ENCODE measurements at places on chromosomes 4 and X.

- DNase-seq, result no peak
These were observed 8.5 kb upstream of the NFKB1 start for GRCh38 chr4:102492531-102493241.

- DNase-seq, result no peak
These were observed 38.7 kb downstream of the MID1IP1 start for GRCh38 chrX:38839944-38840343.

GRCh38 chrX:50697691-50698090 lies 116.3 kb downstream of the SHROOM4 start:
- DNase-seq, result no peak

GRCh38 chr4:129429581-129430320 lies 333.8 kb downstream of the C4orf33 start:
- no peak for DNase-seq

DNA sequence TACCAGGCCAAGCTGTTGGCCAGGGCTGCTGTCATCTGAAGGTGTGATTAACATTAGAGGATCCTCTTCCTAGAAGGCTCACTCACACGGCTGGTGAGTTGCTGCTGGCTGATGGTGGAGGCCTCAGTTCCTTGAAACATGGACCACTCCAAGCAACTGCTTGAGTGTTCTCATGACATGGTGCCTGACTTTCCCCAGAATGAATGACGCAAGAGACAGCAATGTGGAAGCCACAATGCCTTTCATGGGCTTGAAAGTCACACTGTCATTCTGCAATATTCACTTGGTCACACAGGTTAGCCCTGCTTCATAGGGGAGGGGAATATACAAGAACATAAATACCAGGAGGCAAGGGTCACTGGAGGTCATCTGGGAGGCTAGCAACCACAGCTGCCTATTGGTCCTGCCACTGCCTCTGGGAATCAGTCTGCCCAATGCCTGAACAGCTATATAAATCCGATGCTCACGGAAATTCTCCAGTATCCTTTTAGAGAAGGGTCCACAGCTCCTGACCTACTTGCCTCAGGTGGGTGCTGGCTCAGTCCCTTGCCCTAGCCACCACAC lies 97.1 kb upstream of the MAML3 start:
- no peak for DNase-seq

GRCh38 chrX:70509078-70509477 lies 64.4 kb downstream of the DLG3 start:
- DNase-seq, result no peak

GRCh38 chr4:3294401-3295241 lies 1.8 kb downstream of the RGS12 start:
- DNase-seq, result no peak

DNA sequence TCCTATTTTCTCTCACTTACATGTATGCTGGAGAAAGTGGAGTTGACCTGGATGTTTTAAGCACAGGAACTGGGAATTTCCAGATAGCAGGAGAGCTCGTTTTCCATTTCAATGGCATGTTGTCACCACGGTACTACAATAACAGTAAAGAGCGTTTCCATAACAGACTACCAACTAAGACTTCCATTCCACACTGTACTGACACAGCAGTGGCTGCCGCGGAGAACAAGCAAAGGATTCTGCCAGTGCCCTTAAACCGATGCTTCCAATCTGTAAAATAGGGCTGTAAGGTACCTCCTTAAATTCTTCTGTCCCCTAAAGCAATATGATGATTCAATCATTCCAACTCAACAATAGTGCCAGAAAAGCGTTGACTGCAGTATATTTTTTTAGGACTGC lies 143.9 kb downstream of the KLHL13 start:
- no peak for DNase-seq

DNA sequence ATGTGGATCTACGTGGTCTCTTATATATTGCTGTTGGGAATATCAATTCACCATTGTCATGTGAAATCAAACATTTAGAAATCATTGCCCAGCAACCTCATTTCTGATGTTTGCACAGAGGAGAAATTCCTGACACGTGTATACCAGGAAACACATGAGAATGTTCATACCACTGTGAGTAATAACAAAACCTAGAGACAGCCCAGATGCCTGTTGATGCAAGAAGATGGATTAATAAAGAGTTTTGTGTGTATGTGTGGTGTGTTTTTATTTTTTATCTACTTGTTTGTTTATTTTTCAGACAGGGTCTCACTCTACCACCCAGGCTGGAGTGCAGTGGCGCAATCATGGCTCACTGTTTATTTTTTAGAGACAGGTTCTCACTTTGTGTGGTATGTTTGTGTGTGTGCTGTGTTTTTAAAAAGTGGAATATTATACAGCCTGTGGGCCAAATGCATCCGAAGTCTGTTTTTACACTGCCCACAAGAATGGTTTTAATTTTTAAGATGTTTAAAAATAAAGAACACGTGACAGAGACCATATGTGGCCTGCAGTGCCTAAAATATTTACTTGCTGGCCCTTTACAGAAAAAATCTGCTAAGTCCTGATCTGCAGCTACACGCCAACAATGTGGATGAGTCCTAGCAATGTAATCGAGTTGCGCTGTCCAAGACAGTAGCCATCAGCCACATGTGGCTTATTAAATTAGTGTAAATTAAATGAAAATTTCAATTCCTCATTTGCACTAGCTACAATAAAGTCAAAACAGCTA lies 39.2 kb downstream of the TXLNG start:
- DNase-seq, result no peak

- no peak for DNase-seq
These were observed 120.3 kb downstream of the MAD2L1 start for GRCh38 chr4:119946359-119946758.

DNA sequence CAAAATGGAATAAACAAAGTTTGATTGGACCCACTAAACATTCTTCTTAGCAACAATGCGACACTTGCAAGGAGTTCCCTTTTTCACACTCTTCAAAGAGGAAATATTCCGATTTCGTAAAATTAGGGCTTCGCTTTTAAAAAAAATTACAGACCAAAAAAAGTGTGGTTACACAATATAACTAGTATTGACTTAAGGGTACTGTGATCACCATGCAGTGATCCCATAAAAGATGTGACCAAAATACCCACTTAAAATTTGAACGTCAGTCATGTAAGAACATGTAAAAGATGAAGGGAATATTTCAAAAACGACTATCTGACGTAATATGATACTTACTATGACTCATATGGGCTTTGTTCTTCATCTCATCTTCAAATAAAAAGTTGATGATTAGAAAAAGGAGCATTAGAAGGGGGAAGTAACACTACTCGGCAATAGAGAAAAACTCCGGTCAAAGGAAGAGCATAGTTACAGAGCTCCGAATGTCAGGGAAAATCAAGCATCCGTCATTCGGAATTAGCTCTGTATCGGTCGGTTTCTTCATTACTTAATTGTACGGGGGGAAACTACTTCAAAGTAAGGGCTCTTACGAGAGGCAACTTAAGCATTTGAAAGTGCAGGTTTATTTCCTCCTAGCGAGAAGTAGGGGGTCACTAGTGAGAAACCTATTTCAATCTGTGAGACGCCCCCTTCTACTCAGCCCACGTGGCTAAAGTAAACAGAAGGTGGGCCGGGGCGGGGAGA lies 1.3 kb upstream of the TET2 start:
- no peak for DNase-seq

GRCh38 chr4:113090954-113091353 lies 41.5 kb downstream of the ANK2 start:
- no peak for DNase-seq

GRCh38 chrX:68714856-68715255 lies 67.4 kb downstream of the STARD8 start:
- no peak for DNase-seq

- no peak for DNase-seq
These were observed 148.3 kb downstream of the STOX2 start for GRCh38 chr4:184053434-184053833.

DNA sequence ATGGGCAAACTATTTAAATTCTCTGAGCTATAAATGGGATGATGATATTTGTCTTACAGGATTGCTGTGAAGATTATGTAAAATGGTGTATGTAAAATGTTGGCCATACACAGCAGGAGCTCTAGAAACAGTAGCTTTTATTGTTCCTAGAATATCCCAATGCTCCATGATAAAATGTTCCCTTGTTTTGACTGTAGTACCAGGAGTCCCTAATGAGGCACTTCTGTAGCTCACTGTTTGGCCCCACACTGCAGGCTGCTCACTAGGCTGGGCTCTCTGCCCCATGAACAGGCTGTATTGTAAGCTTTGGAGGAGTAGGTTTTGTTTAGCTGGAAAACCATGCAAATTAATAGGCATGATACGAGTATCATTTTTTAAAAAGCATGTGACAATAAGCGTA lies 3.3 kb upstream of the FGA start:
- no peak for DNase-seq

- no peak for DNase-seq
These were observed 62.8 kb downstream of the SMIM20 start for GRCh38 chr4:25976780-25977179.

GRCh38 chr4:48064349-48064748 lies 47.8 kb downstream of the NIPAL1 start:
- DNase-seq, result no peak

- DNase-seq, result no peak
These were observed 35.8 kb downstream of the CPEB2 start for GRCh38 chr4:15037923-15038541.

GRCh38 chr4:11647433-11647832 lies 218.7 kb upstream of the HS3ST1 start:
- DNase-seq, result no peak

GRCh38 chr4:56908206-56909085 lies 746 bp downstream of the REST start:
- DNase-seq, result no peak

DNA sequence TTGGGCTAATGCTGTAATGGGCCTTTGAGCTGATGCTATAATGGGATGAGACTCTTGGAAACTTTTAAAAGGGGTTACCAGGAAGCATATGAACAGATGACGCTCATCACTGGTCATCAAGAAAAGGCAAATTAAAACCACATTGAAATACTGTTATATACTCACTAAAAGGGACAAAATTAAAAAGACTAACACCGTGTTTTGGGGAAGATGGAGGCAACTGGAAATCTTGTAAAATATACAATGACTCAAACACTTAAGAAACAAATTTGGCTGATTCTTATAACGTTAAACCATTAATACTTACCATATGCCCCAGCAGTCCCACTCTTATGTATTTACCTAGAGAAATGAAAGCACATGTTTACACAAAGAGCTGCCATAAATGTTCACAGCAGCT lies 207.2 kb upstream of the GPRIN3 start:
- no peak for DNase-seq

DNA sequence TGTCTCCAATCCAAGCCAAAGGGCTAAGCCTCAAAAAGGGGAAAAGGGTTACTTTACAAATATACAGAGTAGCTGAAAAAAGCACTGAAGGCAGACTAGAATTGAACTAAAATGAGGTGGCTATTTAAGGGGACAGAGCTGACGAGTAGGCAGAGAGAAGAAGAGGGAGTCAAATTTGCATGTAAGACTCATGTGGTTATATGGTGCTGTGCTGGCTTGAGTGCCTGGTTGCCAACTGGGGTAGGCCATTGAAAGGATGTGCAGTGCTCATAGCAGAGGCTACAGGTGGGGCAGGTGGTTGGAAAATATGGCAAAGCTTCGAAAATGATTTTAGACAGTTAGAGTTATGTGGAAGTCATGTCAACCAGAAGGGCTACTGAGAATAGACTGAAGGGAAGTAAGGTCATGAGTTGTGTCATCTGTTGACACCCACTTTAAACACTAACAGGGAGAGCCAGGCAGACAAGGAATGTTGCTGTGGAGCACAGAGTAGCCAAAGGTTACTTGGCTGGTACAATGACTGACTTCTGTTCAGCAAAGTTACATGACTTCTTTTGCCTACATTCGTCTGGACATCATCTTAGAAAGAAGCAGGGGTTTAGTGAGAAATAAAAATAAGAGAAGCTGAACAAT lies 1210.4 kb downstream of the ADGRL3 start:
- no peak for DNase-seq

GRCh38 chr4:25614807-25615206 lies 40.8 kb upstream of the SLC34A2 start:
- DNase-seq, result no peak

DNA sequence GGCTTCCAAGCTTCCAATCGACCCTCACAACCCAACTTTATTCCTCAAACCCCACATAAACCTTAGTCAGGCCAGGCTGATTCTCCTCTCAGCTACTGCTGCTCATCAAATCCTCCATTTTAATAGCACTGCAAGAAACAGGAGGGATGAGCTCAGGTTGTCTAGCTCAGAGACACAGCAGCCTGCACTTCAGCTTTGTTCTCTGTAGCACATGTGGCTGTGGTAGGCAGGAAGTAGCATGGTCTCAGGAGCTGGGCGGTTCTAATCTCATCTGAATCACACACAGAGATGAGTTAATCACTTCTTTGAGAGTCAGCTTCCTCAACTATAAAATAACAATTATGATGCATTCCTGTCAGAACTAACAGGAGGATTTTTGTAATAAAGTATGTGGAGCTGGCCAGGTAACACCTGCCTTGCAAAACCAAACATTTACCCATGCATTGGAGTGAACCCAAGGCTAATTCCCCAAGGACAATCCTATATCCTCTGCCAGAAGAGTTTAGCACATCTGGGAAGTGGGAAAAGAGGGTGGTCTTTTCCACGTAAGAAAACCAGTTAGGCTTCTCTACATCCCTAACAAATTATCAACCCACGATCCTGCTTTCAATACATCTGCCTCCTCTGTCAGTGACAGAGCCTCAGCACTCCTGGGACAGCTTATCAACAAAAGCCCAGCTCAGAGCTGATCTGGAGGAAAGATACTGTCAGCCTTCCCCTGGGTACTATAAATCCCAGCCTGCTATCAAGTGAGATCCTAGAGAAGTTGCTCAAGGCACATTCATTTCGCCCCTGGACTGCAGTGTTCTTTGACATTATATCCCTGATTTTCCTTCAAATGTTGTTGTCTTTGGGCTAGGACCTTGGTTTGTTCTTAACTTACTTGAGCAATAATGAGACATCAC lies 32.8 kb downstream of the ELOVL6 start:
- peak; percentile 10 for DNase-seq

DNA sequence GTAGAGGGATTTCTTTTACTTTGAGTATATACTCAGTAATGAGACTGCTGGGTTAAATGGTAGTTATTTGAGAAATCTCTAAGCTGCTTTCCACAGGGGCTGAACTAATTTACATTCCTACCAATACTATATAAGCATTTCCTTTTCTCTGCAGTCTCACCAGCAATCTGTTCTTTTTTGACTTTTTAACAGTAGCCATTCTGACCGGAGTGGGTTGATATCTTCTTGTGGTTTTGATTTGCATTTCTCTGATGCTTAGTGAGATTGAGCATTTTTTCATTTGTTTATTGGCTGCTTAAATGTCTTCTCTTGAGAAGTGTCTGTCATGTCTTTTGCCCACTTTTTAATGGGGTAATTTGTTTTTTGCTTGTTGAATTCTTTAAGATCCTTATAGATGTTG lies 43.3 kb downstream of the SPCS3 start:
- DNase-seq, result no peak

All from COR-L47 (cell line).